LoVo (cell line): ENCODE measurements at places on chromosomes 11 and 22.
A peak's percentile ranks its signal among the peaks of the same experiment; 100 is the strongest.

- no peak for DNase-seq
Observed at GRCh38 chr11:9982127-9982795, 311.8 kb downstream of the SBF2 start.

DNA sequence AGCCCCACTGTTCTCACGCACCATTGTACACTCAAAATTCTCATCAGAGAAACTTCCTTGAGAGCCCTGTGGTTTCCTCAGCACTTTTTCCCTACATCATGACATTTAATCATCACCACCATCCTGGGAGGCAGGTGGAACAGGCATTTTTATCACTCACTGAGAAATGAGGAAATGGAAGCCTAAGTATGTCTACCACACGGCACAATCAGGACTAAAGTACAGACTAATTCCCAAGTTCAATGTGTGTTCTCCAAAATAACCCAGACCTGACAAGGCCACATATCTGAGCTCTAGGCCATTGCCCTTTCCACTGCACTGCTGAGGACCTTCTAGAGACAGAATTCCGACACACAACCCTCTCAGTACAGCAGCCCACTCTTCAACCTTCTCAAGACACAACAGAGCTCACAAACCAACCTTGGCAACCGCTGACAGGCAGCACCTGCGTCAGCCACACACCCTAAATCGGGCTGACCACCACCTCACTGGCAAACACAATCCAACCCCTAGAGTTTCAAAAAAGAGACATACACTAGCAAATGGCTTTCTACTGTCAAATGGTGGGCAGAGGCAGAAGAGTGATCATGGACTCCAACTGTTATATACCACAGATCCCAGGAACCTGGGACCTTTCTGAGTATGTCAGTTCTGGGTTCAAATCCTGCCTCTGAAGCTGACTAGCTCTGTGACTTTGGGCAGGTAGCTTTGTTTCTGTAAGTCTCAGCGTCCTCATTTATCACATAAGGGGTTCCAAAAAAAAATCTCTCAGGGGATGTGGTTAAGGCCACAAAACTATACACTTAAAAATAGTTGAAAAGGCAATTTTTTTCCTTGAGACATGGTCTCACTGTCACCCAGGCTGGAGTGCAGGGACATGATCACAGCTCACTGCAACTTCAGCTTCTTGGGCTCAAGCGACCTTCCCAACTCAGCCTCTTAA is 16.3 kb downstream of the SMCO4 start:
- no peak for DNase-seq

DNA sequence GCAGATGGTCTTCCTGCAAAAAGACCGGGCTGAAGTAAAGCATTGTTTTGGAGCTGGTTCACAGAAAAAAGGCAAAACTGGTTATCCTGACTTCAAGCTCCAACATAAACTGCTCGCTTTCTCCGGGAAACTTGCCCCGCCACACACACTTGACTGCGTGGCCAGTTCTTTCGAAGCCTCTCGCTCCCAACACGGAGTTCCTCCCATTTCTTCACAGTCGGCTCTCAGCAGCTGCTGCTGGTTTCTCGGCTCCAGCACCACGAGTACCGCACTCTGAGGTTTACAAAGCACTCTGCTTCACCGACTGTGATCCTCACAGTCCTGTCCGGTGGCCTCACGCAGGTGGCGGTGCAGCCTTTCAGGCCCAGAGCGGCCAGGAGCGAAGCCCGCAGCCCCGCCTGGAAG is 264 bp downstream of the CHEK1 start:
- DNase-seq: no peak

DNA sequence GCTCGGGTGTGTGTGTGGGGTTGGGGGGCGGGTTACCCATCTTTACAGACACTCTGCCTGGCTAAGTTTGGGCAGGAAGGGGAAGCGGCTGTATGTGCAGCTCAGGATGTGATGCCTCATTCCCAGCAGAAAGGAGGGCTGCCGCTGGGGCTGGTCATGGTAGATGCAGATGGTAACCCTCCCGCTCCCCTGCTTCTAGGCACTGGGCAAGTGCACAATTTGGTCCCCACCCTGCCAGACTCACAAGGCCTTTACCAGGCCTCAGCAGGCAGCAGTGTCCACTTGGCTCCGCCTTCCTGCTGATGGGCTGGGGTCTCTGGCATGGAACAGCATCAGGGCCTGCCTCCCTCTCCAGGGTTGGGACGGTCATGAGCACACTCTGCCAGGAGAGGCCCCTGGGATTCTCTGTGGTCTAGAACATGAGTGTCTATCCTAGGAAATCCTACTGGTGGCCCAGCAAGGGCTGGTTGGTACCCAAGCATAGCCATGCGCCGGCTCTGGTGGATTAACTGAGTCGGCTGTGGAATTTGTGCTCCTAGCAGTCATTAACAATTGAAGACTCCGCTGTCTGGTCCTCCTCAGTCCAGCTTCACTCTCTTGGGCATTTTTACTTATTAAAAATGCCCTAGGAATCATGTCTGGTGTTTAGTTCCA is 4.2 kb downstream of the LMO1 start:
- no peak for DNase-seq

DNA sequence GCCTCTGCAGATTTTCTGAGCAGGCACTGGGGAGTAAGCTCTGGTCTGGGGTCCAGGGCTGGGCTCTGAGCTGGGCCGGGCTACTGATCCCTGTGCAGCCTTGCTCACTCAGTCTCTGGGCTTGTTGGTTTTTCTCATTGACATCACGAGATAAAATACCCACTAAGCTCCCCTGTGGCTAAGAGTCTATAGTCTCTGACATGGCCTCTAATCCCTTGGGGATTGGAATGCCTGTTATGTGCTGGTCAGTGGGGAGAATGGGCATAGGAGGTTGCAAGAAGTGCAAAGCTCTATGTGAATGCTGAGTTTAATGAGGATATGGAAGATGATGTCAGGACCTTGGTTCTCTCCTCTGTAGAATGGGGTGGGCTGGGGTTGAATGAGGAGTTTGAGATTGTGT is 23.3 kb downstream of the ELF5 start:
- DNase-seq: no peak

GRCh38 chr22:41513391-41513790 is 30.9 kb downstream of the POLR3H start:
- no peak for DNase-seq

DNA sequence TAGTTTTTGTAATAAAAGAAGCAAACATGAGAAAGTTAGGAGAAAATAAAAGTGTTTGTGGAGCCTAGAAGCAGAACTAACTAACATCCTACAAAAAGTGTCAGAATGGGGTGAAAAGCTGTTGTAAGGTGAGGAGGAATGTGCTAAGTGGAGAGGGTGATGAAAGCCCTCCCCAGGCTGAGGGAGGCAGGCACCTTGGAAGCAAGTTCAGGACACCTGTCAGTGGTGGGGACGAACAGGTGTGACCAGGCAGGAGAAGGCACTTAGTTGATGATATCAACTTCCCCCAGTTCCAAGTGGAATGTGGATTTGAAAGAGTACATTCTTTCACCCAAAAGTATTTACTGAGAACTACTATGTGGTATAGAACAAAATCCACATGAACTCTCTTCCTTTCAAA is 18.7 kb upstream of the BMAL1 start:
- DNase-seq: no peak

DNA sequence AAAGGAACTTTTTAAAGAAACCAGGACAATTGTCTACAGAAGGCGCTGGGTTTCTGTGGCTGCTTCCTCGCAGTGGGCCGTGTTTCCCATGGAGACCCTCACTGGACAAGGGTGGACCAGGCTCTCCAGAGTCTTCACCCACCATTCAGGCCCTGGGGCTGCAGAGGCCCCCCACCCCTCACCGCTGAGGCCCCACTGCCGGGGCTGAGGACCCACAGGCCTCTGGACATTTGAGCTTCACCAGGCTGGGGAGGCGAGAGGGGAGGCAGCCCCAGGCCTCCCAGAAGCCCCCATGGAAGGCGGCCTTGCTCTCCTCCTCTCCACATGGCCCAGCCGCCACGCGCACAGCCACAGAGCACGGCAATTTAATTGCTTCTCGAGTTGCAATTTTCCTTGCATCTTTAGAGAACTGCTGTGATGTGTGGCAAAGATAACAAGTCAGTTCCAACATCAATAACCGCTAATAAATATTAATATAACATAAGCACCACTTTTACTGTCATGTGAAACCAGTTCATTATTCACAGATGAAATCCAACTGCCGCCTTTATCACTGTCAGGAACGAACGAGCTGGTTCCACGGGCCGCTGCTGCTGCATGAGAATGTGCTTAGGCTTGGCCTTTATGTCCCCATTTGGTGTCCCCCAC is 81.0 kb downstream of the PHF21B start:
- DNase-seq: no peak

GRCh38 chr11:1844221-1845094 is 5.7 kb downstream of the TNNI2 start:
- DNase-seq: no peak

DNA sequence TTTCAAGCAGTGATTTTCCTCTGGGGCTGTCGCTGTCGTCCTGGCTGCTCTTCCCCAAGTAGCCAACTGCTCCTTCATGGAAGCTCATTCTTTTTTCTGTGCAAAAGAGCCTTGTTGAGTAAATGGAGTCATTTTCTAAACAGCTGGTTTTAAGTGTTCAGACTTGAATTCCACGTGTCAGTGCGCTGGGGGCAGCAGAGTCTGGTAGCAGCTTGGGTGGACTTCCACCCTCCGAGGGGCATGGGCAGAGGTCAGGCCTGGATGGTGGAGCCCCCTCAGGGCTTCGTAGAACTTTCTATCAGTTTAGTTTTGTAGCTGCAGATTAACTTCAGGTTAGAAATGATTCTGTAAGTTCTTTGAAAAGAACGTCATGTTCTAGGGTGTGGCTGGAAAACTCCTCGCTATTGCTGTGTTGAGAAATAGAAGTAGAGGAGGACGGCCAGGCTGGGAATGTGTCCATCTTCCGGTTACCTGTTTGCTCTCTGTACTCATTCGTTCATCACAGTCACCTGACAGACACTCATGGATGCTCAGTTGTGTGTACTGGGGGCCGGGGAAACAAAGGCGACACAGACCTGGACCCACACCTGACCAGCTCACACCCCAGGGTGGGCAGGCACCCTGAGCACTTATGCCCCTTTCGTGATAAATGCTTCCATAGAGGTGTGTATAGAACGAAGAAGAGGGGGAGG is 270.7 kb downstream of the TBC1D22A start:
- DNase-seq: no peak

GRCh38 chr11:110859240-110859840 is 147.1 kb upstream of the ARHGAP20 start:
- DNase-seq: no peak

DNA sequence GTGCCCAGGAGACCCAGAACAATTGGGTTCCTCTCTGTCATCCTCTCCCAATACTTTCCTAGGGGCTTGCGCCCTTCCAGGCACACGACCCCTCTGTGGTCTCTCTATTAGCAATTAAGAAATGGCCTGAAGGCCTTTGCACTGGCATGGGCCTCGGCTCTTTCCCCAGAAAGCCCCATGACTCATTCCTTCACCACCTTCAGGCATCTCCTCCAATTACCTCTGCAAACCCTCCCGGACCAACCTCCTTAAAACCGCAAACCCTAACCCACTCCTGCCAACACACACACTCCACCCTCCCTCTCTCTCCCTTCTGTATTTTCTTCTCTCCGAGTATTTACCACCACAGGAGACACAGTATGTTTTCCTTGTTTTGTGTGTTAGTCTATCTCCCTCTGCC is 36.7 kb downstream of the LARGE1 start:
- DNase-seq: peak; percentile 55

GRCh38 chr11:64224891-64225607 is 937 bp downstream of the TRPT1 start:
- DNase-seq: no peak

GRCh38 chr11:72014761-72015320 is 16.1 kb downstream of the IL18BP start:
- DNase-seq: no peak

- no peak for DNase-seq
Observed at GRCh38 chr11:133153031-133153430, 379.3 kb downstream of the OPCML start.

DNA sequence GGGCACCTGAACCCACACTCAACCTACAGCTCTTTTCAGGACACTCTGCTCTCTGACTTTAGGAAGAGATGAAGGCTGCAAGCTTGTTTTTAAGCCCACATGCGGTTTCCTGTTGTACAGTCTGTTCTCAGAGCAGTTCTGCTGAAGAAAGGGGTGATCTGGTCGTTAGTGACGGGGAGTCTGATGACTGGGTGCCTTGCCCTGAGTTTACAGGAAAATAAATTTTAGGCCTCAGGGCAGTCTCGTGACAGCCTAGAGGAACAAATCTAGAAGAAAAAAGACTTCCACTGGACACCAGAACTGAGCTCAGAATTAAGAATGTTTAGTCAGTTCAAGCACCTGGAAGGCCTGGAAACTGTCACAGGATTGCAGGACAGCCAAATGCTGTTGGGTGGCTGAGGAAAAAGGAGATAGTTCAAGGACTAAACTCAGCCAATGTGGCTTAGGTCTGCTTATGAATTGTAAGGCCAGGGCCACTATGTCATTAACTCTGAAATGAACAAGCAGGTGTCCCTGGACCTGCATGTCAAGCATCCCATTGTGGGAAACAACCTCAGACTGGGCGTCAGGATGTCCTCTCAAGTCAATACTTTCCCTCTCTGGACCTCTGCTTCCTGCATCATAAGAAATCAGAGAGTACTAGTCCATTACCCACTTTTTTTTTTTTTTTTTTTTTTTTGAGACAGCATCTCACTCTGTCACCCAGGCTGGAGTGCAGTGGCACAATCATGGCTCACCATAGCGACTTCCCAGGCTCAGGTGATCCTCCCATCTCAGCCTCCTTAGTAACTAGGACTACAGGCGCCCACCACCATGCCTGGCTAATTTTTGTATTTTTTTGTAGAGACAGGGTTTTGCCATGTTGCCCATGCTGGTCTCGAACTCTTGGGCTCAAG is 5.7 kb downstream of the PIK3IP1 start:
- DNase-seq: no peak

DNA sequence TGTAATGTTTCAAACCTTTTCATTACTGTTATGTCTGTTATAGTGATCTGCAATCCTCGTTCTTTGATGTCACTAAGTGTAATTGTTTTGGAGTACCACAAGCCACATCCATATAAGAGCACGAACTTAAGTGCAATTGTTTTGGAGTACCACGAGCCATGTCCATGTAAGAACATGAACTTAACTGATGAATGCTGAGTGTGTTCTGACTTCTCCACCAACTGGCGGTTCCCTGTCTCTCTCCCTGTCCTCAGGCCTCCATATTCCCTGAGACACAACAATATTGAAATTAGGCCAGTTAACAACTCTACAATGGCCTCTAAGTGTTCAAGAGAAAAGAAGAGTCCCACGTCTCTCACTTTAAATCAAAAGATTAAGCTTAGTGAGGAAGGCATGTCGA is 23.5 kb downstream of the TESMIN start:
- no peak for DNase-seq
